ENCODE measurements at places on chromosomes 12 and 14.

GRCh38 chr12:95648990-95649791 is 97.9 kb upstream of the USP44 start:
- no peak for DNase-seq

- DNase-seq = no peak
Measured at GRCh38 chr12:104063712-104064030, 660 bp upstream of the HCFC2 start.

DNA sequence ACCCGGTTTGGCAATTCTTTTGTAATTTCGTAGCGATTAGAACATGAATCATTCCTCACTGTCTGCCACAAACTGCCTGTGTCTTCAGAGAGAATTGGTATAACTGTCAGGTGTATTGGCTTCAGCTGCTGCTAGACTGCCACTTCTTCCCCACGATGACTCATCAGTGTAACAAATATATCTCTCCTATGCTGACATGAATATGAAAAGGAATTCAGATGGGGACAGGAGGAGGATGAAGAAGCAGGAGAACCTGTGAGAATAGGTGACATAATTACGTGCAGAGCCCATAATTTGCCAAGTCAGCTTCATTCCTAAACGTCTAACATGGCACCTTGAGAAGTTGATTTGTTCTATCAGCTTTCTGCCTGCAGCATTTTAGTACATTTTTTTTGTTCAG is 64.9 kb downstream of the FRMD6 start:
- no peak for DNase-seq

GRCh38 chr14:83006121-83006670 is 1472.5 kb upstream of the SEL1L start:
- no peak for DNase-seq

- DNase-seq = no peak
Measured at GRCh38 chr12:53070877-53071492, 8.2 kb downstream of the SPRYD3 start.

DNA sequence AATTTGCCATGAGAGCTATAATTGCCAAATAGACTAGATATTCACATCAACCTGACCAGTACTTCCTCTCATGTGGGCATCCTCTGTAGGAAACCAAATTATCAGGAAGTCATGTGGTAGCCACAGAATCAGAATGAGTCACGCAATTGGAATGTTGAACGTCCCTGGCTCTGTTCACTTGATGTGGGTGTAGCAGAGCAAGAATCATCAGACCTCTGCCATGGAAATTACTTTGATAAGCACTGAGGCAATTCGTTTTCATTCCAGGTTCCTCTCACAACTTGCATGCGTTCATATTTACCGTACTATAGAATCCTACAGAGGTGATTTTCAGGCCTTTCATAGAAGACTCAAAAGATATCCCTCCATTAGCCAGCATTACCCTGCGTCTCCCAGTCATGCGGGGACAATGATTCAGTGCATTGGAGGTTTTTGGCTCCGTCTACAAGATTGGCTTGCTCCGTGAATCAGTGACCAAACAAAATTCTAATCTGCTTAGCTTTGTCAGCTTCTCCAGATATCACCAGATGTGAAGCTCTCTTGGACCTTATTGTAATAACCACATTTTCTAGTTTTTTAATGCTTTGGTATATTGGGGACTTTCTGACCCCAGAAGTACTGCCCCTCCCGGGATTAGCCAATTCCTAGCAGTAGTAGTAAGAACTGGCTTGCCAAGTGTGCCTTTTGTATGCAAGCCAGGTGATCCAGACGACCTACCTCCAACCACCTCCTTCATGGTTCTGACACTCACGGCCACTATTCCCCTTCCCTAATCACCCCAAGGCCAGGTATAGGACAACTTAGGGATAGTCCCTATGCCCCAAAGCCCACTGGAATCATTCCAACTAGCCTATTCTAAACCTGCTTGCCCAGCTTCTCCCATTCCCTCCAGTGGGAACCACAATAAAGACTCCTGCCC is 133.4 kb downstream of the KICS2 start:
- DNase-seq = no peak

DNA sequence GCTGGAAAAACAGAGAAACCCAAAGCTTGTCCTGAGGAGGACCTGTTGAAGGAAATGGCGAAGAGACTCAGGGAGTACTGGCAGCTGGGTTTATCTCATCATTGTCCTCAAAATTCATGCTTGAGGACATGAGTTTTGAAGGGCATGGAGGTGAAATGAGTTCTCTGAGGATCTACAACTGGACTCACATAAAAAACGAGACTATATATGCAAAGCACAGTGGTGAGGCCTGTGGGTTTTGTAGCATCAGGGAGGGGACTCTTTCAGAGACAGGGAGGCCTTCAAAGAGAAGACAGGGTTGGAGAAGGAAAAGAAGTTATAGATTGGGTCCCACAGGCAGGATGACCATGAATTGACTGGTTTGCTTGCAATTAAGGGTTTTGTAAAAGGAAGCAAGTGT is 71.3 kb upstream of the SCN8A start:
- DNase-seq = no peak

DNA sequence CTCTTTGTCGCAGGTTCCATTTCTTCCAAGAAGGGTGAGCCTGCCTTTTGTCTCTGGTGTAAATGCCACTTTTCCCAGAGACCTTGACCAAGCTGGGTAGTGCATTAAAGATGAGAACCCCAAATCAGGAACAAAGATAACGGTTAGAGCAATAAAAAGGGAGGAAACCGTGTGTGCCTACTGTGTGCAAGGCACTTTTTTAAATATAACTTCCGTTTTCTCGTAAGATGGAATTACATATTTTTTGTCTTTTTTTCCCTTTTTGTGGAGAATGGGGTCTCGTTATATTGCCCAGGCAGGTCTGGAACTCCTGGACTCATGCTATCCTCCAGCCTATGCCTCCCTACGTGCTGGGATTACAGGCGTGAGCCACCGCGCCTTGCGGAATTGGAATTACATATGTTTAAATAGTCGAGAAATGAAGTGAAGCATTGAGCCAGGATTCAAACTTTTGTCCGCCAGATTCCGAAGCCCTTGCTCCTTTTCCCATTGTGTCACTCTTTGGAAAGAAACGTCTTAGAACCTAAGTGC is 506 bp upstream of the NABP2 start:
- DNase-seq = no peak

- DNase-seq = no peak
Measured at GRCh38 chr12:6135071-6135470, 10.6 kb upstream of the VWF start.

Measured in naive thymus-derived CD8-positive, alpha-beta T cell (primary cell).